NCI-H187 treated with DMSO at 0.1 percent for 48 hours (cell line): ENCODE measurements at places on chromosomes 12 and 14.
A peak's percentile ranks its signal among the peaks of the same experiment; 100 is the strongest.

DNA sequence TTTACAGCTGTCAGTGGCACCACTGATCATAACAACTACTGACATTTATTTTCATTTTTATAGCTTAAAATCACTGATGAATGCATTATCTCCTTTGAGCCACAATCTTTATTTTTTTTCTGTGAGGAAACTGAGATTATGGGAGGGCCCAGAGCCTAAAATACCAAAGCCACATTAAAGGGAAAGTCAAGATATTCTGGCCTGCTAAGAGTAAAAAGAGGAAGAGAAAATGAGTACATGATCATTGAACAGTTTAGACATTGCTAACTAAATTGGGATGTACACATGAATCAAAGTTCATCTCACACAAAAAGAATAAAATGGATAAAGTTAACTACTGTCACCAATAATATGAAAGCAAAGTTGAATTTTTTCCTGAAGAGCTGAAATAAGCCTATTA lies 170.5 kb upstream of the GARIN2 start:
- DNase-seq: no peak

GRCh38 chr12:116384691-116385485 lies 107.4 kb upstream of the MED13L start:
- no peak for DNase-seq

- no peak for DNase-seq
Measured at GRCh38 chr12:113416091-113416754, 6.0 kb upstream of the SDSL start.

DNA sequence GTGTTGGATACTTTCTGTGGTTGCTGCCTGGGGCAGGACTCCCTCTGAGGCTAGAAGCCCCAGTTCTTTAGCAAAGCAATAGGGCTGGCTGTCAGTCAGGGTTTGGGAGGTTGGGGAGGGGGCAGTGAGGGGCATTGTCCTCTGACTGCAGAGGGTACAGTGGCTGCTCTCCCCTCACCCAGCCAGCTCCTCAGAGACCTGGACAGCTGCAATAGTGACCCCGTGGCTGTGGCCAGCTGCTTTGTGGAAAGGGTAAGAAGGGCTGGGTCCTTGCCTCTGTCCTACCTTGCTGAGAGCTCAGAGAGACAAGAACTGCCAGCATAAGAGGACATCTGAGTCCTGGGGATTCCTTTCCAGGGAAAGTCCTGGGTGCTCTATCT lies 25.8 kb downstream of the PLEKHG3 start:
- no peak for DNase-seq

- no peak for DNase-seq
Measured at GRCh38 chr14:91805659-91806058, 61.7 kb downstream of the TC2N start.

DNA sequence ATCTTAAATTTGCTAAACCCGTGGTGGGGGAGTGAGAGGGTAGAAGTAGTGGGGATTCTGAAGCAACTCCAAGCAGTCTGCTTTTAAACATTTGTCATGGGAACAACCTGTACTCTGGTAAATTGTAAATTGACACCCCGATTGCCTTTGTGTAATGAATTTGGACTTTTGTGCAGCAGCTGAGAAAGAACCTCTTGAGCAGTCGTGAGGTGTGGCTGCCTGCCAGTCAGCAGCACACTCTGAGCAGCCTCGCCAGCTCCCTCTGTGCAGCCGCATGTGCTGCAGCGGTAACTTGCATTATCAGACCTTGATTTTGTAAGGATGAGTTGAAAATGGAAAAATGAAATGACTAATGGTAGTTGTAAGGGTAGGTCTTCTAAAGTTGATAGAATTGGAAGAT lies 74.3 kb downstream of the SUSD6 start:
- peak; percentile 82 for DNase-seq

- no peak for DNase-seq
Measured at GRCh38 chr14:41476526-41476925, 130.2 kb upstream of the LRFN5 start.

- DNase-seq: no peak
Measured at GRCh38 chr12:11821386-11822080, 172.1 kb downstream of the ETV6 start.

- no peak for DNase-seq
Measured at GRCh38 chr12:101992091-101992490, 69.7 kb downstream of the WASHC3 start.

DNA sequence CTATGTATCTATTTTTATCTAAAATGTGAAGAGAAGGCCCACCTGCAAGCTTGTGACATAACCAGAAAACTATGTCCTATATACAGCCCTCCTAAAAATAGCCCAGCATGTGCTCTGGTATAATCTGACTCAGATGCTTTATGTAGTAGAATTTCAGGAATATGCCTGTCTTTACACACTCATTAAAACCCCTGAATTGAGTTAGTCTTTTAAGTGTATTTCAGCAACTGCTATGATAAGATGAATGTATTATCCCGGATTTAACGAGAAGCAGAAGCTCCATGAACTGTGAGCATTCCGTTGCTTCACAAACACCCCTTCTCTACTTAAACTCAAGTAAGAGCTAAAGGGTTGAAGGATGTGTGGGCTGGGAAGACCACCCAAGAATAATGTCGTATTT lies 89.9 kb upstream of the PRICKLE1 start:
- DNase-seq: no peak

- DNase-seq: no peak
Measured at GRCh38 chr12:69704357-69704756, 5.3 kb upstream of the BEST3 start.
